NCI-H524 treated with DMSO at 0.1 percent for 48 hours (cell line): ENCODE measurements at places on chromosomes 3 and 15.

- DNase-seq: no peak
Measured at GRCh38 chr3:116057400-116058006, 387.8 kb downstream of the LSAMP start.

DNA sequence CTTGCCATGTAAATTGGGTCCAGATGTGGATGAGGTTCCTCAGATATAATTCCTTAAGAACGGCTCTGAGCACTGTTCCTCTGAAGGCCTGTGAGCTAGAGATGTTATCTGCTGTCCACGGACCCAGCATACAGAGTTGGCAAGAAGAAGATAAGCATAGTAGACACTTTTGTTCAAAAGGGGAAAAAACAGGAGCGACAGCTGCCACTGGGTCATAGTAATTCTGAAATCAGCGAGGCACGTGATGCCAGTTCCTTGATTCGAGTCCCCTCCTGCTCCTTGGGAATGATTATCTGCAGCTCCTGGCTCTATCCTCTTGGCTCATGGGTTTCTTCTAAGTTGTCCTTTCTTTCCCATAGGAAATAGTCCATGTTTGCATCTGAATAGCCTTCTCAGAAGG, 2.5 kb upstream of the RAB7A start:
- DNase-seq: no peak

GRCh38 chr15:26235864-26236263, 372.7 kb upstream of the ATP10A start:
- DNase-seq: no peak

DNA sequence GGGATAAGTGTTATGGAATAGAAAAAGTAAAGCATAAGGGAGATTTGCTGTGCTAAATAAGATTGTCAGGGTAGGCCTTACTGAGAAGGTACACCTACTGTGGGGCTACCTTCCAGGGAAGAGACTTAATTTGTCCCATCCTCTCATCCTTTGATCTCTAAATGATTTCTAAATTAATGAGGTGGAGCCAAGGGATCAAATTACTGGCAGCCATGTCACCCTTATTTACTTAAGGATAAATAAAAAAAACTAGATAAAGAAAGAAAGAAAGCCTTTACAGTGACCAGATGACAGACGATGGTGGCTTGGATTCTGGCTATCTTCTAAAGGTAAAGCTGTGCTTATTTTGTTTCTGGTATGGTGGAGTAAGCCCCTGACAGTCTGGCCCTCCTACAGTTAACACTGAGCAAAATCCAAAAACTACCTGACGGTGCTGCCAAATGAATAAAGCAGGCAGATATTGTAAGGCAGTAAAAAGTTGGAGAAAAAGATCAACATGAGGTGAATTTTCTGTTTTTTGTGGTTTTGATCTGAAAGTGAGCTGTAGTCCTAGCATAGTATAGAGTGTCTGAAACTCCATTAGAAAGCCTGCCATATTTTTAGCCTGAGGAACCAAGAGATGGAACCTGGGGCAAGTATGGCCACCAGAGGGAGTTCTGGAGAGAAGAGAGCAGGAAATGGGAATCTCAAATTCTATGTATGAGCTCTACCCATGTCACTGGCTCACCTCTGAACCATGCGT, 285.1 kb upstream of the MANF start:
- DNase-seq: no peak

GRCh38 chr15:85879334-85880163, 84.8 kb upstream of the KLHL25 start:
- no peak for DNase-seq

- DNase-seq: no peak
Measured at GRCh38 chr3:119352863-119353527, 58.8 kb downstream of the ARHGAP31 start.
